ENCODE measurements at places on chromosomes 12 and 14. TPM values are rescaled to one million over a fixed set of nuclear protein-coding genes. Genes with fewer than 3 reads are reported as not detected.

DNA sequence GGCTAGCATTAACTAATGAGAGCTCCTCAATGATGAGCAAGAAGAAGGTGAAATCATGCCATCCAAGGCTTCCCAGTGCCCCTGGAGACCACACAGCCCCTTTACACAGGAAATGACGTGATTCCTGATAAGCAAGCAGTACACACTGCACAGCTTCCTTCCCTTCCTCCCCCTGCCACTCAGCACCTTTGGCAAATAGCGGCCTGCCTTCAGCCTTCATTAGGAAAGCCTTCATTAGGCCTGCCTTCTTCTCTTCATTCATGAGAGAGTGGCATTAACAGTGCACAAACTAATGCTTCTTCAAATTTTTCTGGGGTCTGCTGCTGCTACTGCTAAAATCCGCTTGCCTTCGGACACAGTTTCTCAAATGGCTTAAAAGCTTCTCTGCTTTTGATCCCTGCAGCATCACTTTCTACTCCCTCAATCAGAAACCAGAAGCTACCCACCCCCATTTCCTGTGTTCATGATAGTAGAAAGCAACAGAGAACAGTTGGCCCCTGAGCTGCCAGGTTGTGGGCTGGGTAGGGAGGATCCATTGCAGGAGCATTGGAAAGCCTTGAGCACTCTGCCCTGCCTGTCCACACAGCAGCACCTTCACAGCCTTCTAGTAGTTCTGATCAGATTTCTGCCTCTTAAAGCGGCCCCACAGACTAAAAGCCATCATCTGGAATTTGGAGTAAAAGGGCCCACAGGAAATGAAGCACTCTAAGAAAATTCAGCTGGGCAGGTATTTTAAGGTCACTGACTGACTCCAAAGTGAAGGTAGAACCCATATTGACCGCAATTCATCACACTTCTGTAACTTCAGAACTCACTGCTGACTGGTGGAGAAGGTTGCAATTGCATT is 103.8 kb upstream of the ETV6 start:
- DNase-seq: peak; percentile 62

Gene LRP1-AS
- total RNA-seq: not detected

Gene RDH12
- total RNA-seq: not detected

Gene MDGA2
- not detected for total RNA-seq

GRCh38 chr12:120229487-120230325 is 28.8 kb upstream of the RPLP0 start:
- no peak for DNase-seq

GRCh38 chr12:42916143-42916542 is 326.6 kb upstream of the PRICKLE1 start:
- DNase-seq: no peak

- no peak for DNase-seq
These were observed 10.3 kb downstream of the VEZT start for GRCh38 chr12:95227818-95228356.

DNA sequence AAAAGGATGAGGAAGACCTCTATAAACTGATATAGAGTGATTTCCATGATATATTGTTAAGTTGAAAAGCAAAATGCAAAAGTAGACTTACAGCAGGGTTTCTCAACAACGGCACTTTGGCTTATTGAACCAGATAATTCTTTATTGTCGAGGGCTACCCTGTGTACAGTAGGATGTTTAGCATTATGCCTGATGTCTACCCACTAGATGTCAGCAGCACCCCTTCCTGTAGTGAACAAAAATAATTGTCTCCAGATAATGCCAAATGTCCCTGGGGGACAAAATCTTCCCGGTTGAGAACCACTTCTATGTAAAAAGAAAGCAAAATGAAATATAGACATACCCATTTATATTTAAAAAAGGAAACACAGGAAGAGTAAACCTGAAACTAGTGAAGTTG is 32.4 kb downstream of the ABCD2 start:
- no peak for DNase-seq

- DNase-seq: no peak
These were observed 870 bp upstream of the TBPL2 start for GRCh38 chr14:55441286-55441685.

Gene TAS2R31
- 0.58 TPM for total RNA-seq

DNA sequence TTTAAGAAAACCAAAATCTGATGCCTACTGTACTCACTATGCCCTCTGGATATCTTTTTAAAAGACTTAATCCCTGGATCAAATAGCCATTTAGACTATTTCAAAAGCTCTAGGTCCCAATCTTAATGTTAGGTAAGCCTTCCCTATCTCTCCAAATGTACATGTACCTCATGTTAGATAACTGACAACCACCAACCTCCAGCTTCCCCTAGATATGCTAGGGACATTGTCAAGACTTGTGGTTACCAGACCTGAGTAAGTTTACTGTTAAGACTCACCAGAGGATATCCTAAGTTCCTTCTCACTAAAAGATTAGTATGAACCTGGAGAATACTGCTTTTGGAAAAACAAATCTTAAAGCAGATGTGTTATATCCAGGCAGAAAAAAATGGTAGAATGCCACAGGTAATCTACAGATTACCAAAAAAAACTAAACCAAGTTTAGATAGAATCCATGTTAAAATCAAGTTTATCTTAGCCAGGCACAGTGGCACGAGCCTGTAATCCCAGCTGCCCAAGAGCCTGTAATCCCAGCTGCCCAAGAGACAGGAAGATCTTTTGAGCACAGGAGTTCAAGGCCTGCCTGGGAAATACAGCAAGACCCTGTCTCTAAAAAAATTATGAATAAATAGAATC is 9.7 kb downstream of the NAP1L1 start:
- DNase-seq: no peak

DNA sequence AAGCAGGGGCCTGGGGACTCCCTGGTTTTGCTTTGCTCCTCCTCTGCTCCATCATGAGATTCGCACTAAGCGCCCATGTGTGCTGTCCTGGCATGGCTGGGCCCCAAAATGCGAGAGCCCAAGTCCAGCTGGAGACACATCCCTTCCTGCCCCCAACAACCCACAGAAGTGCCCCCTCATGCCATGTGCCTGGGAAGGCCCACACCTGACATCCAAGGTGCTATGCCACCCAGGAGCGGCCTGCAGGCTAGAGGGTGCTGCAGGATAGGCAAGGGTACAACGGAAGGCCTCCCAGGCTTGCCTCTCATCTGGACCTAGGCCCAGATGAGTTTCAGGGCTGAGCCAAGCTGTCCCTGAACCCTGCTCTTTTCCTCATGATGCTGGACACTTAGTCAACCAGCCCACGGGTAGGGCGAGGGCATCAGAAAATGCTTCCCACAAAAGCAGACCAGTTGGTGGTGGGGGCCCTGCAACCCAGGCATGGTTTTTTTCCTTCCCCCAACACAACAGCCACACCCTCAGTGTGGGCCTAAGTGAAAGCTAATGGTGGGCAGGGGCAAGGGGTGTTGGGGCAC is 13.2 kb upstream of the KRT80 start:
- DNase-seq: no peak

DNA sequence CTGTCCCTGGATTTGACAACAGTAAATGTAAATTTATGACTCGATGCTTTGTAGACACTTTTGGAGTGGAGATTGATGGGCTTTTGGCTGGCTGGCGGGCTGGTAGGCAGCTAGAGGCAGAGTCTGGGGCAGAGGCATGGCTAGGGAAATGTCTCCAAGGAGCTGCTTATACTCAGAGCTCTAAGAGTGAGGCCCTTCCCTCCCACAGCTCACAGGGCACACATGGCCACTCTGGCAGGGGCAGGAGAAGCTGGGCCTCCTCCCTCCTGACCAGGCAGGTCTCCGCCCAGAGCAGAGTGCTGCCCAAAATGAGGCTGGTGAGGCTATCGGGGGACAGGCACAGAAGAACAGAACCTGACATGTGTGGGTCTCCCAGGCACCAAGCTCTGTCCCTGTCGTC is 67.5 kb downstream of the GALNT16 start:
- no peak for DNase-seq

- no peak for DNase-seq
These were observed 25.4 kb downstream of the FAM222A start for GRCh38 chr12:109738878-109739665.

GRCh38 chr12:13251521-13251920 is 55.0 kb downstream of the EMP1 start:
- DNase-seq: no peak

Gene FIGNL2
- 0.29 TPM for total RNA-seq

Gene PXMP2
- 18.3 TPM for total RNA-seq

DNA sequence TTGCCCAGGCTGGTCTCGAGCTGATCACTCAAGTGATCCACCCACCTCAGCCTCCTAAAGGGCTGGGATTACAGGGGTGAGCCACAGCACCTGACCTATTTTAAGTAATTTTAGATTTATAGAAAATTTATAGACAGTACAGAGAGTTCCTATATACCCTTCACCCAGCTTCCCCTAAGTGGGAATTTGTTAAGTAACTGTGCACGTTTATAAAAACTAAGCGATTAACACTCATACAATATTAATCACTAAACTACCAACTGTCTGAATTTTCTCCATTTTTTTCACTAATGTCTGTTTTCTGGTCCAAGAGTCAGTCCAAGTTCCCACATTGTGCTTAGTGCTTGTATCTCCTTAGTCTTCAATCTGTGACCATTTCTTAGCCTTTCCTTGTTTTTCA is 5.5 kb downstream of the IL31 start:
- DNase-seq: no peak

Gene RASAL1
- total RNA-seq: 1.9 TPM

- no peak for DNase-seq
These were observed 121.2 kb downstream of the GPR135 start for GRCh38 chr14:59344016-59344415.

GRCh38 chr14:101017806-101018560 is 114.5 kb upstream of the RTL1 start:
- no peak for DNase-seq

DNA sequence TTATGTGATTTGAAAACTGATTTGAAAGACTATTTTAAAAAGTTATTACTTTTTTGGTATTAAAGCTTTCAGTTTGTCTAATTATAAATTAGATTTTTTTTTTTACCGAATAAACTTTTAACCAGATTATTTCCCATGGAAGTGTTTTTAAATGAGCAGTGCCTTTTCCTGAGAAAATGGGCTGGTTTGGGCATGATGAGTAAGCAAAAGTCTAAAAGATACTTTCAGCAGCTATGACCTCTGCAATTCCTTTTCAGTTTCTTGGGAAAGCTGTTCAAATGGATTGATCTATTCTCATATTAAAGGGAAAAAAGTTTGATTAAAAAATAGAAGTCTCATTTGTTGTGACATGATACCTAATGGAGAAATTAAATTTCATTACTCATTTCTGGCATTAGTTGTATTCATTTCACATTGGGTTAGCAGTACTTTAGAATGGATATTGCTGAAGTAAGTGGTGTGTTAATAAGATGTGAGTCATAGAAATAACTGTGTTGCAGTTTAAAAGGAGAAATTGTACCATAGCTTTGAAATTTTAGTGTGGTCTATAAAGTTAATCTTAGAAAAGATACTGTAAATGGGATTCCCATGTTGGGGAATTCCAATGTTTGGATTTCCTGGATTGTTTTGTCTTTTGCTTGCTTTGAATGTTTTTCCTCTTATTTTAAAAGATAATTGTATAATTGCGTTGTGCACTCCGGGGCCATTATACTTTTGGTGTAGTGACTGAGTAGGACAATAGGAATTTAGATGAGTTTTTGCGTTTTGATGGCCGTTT is 21.0 kb downstream of the KTN1 start:
- no peak for DNase-seq

DNA sequence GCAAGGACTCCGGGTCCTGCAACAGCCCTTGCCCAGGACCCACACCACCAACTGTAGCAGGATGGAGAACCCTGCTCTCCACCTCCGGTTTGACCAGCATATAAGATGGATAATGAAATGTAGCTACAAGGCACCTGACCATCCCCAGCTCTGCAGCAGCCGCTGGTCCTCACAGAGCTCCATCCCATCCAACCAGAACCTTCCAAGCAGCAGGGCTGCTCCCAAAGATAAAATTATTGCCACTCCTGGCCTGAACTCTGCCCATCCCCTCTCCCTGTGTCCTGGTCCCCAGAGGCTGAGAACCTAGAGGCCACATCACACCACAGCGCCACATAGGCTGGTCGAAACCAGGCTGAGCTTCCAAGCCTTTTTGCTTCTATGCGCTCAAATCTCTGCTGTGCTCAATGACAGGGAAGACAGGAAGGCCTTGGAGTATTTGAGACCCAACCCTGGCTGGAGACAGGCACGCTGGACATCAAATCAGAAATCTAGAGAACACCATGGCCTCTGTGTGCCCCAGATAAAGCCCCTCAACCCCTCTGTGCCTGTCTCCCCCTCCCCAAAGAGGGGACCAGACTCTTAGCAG is 4.2 kb downstream of the CDK2AP1 start:
- no peak for DNase-seq

Gene OR6C68
- not detected for total RNA-seq

Gene PEX5
- 40.3 TPM for total RNA-seq

Gene GPR84
- total RNA-seq: 1.2 TPM

- DNase-seq: no peak
These were observed 21.0 kb upstream of the MDM2 start for GRCh38 chr12:68786929-68787328.

GRCh38 chr12:108235197-108235984 is 103.7 kb downstream of the CMKLR1 start:
- DNase-seq: no peak

Gene ACOT4
- total RNA-seq: 2.0 TPM

DNA sequence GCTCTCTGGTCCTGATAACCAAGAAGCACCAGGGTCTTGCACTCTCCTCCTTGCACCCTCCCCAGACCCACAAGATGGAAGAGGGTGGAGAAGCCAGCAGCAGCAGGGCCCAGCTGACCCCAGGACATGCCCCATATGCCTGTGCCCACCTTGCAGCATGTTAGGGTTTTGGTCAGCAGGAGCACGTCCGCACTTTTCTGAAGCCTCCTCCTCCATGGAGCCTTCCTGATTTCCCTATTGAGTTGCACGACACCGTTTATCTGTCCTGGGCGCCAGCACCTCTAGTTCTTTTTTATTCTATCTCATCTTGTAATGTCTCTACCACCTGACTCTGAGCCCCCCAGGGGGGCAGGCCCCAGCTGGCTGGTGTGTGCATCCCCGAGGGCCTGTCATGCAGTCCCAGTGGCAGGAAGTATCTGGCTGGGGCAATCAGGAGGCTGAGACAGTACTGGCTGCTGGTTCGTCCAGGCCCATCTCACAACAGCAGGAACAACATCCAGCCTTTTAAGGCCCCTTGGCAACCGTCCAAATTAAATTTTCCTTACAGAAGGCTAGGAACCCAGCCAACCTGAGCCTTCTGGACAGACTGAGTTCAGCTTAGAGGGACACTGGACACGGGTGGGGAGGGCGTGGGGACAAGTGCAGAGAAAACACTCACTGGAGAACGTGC is 39.6 kb downstream of the CCDC85C start:
- no peak for DNase-seq

GRCh38 chr12:84994426-84994825 is 41.7 kb downstream of the TSPAN19 start:
- DNase-seq: no peak

GRCh38 chr12:88889326-88890110 is 309.2 kb upstream of the KITLG start:
- DNase-seq: no peak

GRCh38 chr14:88322504-88323085 is 474 bp downstream of the KCNK10 start:
- no peak for DNase-seq

GRCh38 chr14:99884834-99885648 is 91.8 kb downstream of the EML1 start:
- DNase-seq: no peak

GRCh38 chr14:56199982-56200577 is 81.9 kb downstream of the PELI2 start:
- DNase-seq: no peak

Gene CCDC175
- not detected for total RNA-seq

- no peak for DNase-seq
These were observed 208.8 kb upstream of the LRFN5 start for GRCh38 chr14:41397926-41398325.

GRCh38 chr14:68786491-68787091 is 6.3 kb downstream of the ZFP36L1 start:
- no peak for DNase-seq

All from activated naive CD8-positive, alpha-beta T cell treated with anti-CD3 and anti-CD28 coated beads for 36 hours (primary cell).